ENCODE measurements at places on chromosomes 6 and 20.

DNA sequence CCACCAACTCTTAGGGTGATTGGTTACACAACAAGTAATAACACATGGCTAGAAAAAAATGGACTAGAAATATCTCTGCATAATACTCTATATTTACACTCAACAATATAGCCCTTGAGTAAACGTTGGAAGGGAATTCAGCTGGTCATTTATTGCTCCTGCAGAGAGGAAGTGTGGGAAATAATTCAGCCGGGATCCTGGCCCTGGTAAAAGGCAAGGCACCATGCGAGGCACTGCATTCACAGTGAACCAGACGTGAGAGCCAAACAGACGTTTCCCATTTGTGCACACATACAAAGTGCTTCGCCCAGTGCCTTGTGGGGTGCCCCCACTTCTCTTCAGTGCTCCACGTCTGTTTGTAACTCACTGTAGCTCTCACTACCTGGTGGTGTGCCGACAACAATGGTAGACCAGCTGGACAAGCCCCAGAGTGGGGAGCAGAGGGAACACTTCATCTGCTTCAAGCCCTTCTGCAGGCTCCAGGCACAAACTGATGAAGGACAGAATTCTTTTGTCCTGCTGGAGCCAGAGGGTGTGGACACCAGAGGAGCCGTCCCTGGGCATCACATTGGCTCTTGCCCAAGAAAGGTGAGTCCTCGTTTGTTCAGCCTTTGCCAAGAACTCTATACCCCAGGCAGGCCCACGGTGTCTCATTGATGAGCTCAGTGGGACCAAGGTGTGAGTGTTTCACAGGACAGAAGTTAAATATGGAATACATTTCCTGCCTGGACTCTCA is 18.8 kb downstream of the SYNDIG1 start:
- DNase-seq: no peak

DNA sequence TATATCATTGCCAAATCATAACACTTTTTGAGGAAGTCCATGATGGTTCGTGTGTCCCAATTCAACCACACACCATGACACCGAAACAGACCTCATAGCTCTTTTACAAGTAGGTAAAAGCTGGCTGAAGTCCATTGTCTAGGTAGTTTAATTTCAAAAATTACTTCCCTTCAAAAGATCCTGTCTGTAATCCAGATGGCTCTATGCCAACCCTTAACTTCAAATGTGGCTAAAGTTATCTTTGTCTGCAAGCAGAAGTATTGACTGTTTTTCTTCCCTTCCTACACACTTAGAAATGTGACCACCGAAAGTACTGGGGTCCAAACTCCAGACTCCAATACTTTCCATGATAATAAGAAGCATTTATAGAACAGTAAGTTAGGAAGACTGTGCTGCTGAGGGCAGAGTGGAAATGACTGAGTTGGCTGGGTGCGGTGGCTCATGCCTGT is 8.3 kb upstream of the TIAM2 start:
- no peak for DNase-seq

- no peak for DNase-seq
These were observed 159.0 kb upstream of the RIPOR2 start for GRCh38 chr6:25094726-25095125.

DNA sequence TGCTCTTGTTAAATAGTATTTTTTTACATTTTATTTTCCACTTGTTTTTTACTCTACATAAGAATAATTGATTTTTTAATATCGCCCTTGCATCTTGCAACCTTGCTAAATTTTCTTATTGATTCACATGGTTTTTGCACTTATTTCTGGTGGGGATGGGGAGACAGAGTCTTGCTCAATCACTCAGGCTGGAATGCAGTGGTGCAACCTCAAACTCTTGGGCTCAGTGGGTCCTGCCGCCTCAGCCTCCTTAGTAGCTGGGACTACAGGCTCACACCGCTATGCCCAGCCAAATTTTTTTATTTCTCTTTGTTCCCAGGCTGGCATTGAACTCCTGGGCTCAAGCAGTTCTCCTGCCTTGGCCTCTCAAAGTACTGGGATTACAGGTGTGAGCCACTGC is 30.3 kb downstream of the LIN28B start:
- DNase-seq: no peak

- no peak for DNase-seq
These were observed 262.9 kb downstream of the SOX4 start for GRCh38 chr6:21856456-21856825.

GRCh38 chr6:44869321-44869897 is 458.7 kb upstream of the RUNX2 start:
- no peak for DNase-seq

DNA sequence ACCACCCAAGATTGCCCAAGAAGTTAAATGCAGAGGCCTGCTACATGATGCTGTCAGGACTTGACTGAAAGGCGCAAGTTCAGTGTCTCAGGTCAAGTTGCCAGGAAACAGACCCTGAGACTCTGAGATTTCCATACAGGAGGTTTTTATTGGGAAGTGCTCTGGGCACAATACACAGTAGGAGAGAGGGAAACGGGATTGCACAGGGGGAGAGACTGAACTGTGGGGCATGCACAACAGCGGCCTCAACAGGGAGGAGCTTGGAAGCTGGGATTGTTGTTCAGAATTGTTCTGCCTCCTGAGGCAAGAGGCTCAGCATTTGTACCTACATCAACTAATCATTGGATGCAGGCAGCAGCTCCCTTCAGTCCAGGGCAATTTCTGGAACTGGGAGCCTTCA is 6.7 kb downstream of the STX11 start:
- no peak for DNase-seq

- no peak for DNase-seq
These were observed 201.6 kb upstream of the SGK1 start for GRCh38 chr6:134519465-134519864.

DNA sequence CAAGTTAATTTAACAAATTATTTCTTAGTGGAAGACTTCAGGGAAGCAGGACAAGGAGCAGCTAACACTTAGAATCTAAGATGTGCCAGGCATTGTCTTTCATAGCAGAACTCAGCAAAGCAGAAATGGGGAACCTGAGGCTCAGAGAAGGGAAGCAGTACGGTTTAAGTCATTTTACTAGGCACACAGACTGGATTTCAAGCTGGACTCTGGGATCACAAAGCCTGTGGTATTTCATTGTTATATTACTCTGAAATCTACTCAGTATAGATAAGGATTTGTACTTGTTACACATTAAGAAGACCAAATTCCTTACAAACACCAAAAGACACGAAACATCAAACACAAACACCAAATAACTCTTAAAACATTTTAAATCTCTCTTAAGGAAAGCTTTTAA is 199.6 kb downstream of the ISM1 start:
- no peak for DNase-seq

DNA sequence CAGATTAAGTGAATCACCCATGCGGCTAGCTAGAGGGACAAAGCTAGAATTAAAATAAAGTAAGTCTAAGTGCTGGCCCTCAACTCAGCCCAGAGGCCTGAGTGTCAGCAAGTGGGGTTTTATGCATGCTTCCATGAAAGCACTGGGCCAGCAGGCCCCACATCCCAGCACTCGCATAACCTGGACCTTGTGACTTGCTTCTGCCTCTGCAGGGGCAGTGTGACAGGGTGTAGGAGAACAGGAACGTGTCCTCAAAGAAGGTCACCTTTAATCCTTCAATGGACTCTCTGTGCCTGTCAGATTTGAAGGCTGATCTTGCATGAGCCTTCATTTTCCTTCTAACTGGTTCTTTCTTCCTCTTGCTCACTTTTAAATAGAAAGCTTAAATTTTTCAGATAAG is 183.4 kb downstream of the ALDH8A1 start:
- DNase-seq: no peak

DNA sequence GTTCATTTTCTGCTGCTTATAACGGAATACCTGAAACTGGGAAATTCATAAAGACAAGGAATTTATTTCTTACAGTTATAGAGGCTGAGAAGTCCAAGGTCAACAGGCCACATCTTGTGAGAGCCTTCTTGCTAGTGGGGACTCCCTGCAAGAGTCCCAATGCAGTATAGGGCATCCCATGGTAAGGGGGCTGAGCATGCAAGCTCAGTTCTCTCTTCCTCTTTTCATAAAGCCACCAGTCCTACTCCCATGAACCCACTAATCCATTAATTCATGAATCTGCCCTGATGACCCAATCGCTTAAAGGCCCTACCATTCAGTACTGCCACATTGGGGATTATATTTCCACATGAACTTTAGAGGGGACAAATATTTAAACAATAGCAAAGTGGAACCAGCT is 26.5 kb downstream of the CYB5R4 start:
- DNase-seq: no peak

GRCh38 chr6:130893277-130893676 is 66.1 kb downstream of the SMLR1 start:
- no peak for DNase-seq

GRCh38 chr6:97394160-97394748 is 111.2 kb upstream of the MMS22L start:
- peak; percentile 50 for DNase-seq

Measured in glomerular endothelial cell (primary cell).